NCI-H446 treated with DMSO at 0.1 percent for 48 hours (cell line): ENCODE measurements at places on chromosomes 5 and 9.

GRCh38 chr9:114130624-114131277 lies 24.6 kb upstream of the COL27A1 start:
- no peak for DNase-seq

DNA sequence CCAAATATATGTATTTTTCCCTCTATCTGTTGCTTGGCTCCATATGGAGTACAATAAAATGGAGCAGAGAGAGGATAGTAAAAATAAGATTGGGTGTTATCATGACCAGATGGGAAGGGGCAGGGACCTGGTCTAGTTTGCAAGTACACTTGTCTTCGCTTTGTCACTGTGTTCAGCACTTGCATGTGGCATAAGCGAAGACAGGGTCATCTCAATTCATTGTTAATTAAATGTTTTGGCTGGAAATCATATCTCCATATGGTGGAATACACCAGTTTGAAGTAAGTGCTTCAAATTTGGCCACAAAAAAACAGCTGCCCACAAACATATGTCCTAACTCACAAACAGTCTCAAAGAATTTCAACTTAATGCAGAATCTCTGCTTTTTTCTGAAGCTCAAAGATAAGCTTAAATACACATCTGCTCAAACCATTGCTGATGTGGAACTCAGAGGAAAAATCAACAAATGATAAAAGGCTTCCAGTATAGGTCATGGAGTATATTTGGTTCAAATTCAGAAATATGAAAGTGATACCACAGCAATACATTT lies 865.4 kb downstream of the TLE4 start:
- peak; percentile 2 for DNase-seq

GRCh38 chr9:116910201-116910600 lies 223.1 kb downstream of the TRIM32 start:
- no peak for DNase-seq

DNA sequence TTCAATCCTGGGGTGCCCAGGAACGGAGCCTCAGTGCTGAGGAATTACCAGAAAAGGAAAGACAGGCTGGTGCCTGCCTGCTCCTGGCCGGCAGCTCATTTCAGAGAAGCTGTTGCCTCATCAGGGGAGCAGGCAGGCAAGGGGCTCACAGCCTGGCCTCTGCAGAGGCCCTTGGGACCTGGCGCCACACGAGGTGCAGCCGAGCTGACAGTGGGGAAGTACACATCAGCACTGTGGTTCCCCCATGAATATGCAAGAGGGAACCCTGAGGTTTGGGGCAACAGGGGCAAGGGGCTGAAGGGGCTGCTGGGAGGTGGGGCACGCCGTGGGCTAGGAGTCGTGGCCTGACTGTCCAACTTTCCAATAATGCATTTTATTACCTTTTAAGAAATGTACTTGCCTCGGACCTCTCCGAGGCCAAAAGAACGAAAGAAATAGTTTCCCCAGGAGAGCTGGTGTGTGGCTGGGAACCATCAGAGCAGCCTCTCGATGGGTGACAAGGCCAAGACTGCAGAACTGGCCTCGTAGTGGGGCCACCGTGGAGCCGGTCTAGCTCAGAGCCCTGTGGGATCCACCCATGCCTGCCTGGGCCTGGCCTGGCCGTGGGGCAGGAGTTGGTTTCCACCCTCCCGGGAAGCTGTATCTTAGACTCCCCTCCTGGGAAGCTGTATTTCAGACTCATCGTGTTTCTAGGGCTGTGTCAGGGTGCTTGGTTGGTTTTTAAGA lies 198.6 kb downstream of the PAX5 start:
- no peak for DNase-seq

DNA sequence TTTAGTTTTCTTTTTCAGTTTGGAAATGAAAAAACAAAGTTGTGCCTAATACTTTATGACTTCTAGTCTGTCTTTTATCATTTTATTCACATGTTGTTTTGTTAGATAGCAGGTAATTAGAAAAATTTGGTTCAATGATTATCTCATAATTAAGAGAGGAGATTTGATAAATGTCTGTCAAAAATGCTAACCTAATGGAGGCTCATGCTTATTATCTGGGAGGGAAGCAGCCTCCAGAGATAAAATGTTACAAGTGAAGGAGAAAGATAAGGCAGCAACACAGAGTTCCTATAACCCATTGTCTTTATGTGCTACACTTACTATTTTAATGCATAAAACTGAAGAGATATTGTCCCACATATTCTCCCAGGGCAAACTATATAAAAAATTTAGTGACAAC lies 53.5 kb downstream of the SLC27A6 start:
- no peak for DNase-seq

DNA sequence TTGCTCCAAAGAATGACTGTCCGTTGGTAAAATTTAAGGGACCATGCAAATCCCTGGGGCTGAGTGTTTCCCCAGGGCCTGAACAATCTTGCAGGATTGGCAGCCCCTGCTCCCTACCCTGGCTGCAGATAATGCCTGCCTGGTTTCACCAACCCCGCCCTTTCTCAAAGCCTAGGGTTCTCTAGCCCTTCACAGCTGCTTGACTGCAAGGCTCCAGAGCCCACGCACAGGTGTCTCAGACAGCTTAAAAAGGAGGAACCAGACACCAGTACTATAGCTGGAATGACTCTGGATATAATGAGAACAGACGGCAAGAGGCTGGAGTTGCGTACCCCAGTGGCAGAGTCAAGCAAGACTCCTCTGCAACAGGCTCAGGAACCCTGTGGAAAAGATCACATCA lies 25.2 kb upstream of the TNIP1 start:
- DNase-seq: no peak

GRCh38 chr5:74865804-74866595 lies at the start of gene FAM169A:
TSS of gene FAM169A (minus strand) at chr5:74866387. CDS start at chr5:74841676, 24,711 bp downstream.
- no peak for DNase-seq

GRCh38 chr5:166165596-166165995 lies 2125.8 kb upstream of the WWC1 start:
- DNase-seq: no peak

GRCh38 chr5:36724467-36725332 lies 118.3 kb downstream of the SLC1A3 start:
- peak; percentile 55 for DNase-seq

GRCh38 chr5:92017776-92018175 lies 634.7 kb upstream of the ARRDC3 start:
- no peak for DNase-seq

- DNase-seq: no peak
Measured at GRCh38 chr5:15615859-15616258, 115.9 kb downstream of the FBXL7 start.

- DNase-seq: no peak
Measured at GRCh38 chr9:84669288-84670137, at the start of gene NTRK2. TSS of gene NTRK2 (plus strand) at chr9:84669729. CDS start at chr9:84670749, 1,020 bp downstream.

DNA sequence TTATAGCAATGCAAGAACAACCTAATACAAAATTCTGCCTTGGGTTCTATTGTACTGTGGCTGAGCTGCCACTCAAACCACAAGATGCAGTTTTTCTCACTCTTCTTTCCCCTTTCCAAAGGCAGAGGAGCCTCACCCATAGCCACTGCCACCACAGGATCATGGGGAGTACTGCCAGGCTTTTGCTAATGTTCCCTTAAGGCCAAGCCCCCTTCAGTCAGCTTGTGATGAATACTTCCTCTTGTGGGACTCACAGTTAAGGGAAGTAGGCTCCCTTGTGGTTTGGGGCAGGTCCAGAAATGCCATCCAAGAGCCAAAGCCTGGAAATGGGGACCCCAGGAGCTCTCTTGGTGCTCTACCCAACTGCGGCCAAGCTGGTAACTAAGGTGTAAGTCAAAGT lies 258.7 kb downstream of the SPATA31D1 start:
- DNase-seq: no peak

DNA sequence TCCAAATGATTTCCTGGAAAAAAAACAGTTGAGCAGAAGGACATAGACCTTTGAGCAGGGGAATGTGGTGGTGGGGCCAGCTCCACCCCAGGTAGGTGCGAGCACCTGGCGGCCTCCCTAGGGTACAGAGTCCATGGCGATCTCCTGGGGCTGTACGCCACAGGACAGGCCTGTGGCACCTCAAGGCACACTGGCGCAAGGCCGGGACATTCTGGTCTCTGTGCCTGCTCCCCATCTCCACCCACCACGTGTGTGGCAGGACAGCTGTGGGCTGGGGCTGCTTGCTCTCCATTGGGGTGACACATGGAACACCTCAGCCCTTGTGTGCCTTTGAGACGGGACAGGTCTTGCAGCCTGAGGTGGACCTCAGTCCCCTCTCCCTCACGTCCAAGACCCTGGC lies 25.2 kb downstream of the WNK2 start:
- no peak for DNase-seq

- DNase-seq: no peak
Measured at GRCh38 chr5:30926218-30926617, 267.3 kb upstream of the CDH6 start.

DNA sequence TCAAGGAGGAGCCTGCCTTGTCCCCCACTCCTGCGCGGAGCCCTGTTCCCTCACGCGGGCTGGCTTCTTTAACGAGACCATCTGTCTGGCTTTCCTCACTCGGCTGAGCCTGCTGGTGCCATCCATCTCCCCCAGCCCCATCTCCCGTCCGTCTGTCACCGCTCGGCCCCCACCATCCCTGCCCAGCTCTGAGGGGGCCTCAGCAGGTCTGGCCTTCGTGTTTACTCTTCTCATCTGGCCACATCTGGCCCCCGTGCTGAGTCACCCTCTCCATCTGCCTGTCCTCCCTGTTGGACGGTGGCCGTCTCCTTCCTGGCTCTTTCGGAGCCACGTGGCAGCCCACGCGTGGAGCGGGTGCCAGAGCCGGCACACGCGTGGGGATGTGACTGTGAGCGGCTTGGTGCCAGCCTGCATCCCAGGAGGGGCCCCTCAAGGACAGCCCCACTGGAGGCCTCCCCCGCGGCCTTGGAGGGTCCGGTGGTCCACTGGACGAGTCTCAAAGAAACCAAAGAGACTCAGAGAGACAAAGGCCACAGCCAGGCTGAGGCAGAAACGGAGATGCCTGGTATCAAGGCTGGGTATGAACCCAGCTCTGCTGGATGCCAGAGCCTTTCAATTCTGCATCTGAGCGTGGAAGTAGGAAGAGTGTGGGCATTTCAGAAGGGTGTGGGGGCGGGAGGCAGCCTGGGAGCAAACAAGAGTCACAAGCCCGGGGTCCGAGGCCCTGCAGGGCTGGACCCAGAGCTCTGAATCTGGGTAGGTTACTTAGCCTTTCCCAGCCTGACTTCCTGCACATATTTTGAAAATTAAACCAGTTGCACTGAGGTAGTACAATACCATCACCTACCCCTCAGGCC lies 76.7 kb upstream of the UNC5A start:
- peak; percentile 86 for DNase-seq

- DNase-seq: no peak
Measured at GRCh38 chr9:83537331-83538171, 650 bp downstream of the FRMD3 start.

- no peak for DNase-seq
Measured at GRCh38 chr9:37083654-37084053, 36.7 kb upstream of the ZCCHC7 start.

GRCh38 chr5:59266410-59266809 lies 627.1 kb downstream of the PDE4D start:
- DNase-seq: no peak

GRCh38 chr5:113770648-113771047 lies 257.2 kb downstream of the YTHDC2 start:
- no peak for DNase-seq

- no peak for DNase-seq
Measured at GRCh38 chr9:135252980-135253304, 165.5 kb downstream of the OLFM1 start.

GRCh38 chr5:118247458-118247857 lies 740.9 kb downstream of the DTWD2 start:
- DNase-seq: no peak

DNA sequence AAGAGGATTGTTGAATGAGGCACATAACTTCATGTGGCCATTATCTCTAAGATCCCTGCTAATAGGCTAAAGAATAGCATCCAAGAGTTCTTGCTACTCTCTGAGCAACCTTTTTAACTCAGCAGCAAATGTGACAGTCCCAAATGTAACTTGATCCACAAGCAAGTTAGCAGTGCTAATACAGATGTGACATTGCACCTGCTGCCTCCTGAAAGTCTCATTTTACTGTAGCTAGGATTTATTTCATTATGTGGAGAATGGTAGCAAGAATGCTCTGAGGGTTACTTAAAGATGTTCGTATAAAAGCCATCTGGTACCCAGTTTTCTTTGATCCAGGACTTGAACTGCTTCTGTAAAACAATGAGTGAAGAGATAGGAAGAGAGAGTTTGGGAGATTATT lies 45.8 kb downstream of the CDH10 start:
- no peak for DNase-seq

DNA sequence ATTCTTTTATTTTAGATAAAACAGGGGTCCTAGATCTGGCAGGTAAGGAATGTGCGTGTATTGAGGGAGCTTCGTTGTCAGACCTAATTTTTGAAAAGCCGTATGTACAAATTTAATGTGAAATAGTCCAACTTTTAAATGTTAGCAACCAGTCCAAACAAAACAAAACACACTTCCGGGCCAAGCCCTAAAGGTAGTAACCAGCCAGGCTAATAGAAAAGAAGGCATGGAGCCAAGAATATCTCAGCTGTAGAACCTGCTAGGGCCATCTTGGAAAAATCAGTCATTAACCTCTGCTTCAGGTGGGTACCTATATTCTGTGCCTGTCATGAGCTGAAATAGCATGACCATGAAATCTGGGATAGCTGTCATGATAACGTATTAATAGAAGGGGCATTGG lies 71.0 kb downstream of the SMARCA2 start:
- DNase-seq: no peak

- no peak for DNase-seq
Measured at GRCh38 chr9:22112870-22113821, 104.0 kb upstream of the CDKN2B start.

GRCh38 chr9:127916720-127917581 lies at the start of gene ST6GALNAC4:
TSS of gene ST6GALNAC4 (minus strand) at chr9:127917041. CDS start at chr9:127916419, 622 bp downstream.
- DNase-seq: peak; percentile 60

DNA sequence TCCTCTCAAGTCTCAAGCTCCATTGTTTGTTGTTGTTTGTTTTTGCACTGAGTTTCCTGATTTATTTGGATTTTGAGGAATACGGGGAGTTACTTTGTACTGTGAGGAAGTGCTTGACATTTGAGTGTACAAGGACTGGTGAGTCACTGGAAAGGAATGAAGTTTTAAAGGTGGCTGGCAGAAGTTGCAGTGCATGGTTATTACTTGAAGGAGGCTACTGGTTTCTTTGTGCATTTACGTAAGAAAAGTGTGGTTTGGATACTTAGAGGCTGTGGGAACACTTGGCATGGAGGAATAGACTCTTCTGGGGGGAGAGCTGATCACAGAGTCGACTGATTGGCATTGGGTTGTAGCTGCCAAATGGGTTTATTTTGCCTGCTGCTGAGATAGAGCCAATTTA lies 919.0 kb downstream of the TAF11L14 start:
- DNase-seq: peak; percentile 26

GRCh38 chr5:53362521-53362941 lies 117.9 kb upstream of the FST start:
- DNase-seq: no peak

DNA sequence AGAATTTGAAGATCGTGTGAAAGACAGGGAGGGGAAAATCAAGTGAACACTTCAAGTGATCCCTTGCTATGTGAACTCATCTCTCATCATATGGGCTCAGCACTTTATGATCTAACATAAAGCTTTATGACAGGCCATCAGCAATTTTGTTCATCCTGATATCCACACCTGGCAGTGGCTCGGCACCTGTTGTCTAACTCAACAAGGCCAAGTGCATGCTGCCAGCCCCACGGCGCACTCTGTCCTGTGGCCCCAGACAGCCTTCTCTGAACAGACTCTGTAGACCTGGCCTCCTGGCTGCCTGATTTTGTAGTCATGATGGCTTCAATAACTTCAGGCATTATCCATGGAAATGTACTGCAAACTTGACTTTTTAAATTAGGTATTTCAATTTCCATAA lies 106.3 kb downstream of the MEF2C start:
- DNase-seq: no peak
